ENCODE measurements at places on chromosomes 12 and 14.
A peak's percentile ranks its signal among the peaks of the same experiment; 100 is the strongest.

DNA sequence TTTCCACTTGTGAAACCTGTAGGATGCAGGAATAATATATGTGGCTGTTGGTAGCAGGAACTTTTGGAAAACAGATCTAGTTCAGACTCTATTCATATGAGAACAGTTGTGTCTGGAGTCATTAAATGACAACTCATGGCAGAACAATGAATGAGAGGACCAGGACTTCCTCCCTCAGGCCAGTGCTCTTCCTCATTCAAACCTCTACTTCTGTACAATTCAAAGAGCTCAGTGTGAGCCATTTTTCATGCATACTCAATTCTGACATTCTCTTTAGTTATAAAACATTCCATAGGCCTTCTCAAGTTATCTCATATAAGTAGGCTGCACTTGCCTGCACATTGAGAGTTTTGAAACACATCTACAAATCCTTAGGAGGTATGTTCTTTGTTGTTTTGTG, 1526.6 kb upstream of the FLRT2 start:
- DNase-seq: no peak

DNA sequence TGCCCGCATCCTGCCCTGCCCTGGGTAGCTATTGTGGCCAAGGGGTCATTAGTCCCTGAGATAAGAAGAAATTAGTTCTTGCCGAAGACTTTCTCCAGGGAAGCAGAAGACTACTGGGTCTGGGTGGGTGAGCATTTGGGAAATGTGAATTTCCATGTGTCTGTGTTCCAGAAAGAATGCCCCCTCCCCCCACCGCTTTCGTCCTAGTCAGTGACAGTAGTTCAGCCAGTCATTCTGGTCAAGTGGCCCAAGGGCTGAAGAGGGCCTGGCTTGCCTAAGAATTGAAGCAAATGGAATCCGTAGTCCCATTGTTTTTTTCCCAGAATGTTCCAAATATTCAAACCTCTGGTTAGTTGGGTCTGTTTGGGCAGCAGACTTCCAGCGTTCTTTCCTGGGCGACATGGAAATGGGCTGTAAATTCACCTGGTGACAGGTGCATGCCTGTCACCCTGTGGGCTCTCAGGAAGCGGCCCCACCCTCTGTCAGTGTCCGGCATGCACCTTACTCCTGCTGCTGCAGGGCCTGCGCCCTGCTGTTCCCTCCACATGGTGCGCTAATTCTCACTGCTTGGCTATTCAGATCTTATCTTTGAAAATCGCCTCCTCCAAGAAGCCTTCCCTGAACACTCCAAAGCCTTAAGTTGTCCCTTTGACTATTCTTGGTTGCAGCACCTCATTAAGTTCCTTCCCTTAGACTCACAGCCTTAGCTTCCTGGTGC, 1.4 kb upstream of the RFLNA start:
- DNase-seq: no peak

- peak; percentile 48 for DNase-seq
Observed at GRCh38 chr14:24817212-24818057, 183.4 kb upstream of the GZMB start.

DNA sequence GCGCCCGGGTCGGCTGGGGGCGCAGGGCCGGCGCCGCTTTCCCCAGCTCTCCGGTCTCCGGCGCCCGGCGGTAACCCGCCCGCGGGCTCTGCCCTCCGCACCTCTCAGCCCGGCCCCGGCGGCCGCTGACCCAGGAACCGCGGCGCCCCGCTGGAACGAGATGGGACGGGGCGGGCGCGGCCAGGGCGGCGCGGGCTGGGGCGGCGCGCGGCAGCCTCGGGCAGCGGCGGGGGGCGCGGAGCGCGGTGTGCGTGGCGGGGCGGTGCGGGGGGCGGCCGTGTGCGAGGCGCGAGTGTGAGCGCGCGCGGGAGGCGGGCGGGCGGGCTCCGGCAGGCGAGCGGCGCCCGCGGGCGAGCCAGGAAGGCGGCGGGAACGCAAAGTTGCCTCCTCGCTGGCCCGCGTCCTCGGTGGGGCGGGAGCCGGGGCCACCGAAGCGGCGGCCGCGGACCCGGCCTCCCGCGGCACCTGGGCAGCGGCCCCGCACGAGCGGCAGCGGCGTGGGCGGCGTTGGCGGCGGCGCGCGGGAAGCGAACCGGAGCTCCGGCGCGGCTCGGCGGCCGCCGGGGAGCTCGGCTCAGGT, 671 bp upstream of the DIO3 start:
- no peak for DNase-seq

DNA sequence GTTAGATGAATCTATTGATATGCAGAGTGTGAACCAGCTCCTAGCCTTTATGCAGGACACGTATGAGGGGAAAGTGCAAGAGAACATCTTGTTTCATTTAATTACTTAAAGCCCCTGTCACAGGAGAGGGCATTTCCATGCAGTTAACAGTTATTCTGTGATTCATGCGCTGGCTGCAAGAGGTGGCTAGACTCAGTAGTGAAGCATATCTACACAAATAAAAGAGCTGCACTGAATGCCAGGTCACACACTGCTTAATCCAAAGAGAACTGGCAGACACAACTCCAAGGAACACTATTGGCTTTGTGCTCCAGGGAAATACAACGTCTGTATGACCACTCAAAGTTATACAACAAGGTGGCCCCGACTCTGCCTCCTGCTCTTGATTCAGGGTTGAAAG, 394.1 kb downstream of the C12orf75 start:
- DNase-seq: no peak

DNA sequence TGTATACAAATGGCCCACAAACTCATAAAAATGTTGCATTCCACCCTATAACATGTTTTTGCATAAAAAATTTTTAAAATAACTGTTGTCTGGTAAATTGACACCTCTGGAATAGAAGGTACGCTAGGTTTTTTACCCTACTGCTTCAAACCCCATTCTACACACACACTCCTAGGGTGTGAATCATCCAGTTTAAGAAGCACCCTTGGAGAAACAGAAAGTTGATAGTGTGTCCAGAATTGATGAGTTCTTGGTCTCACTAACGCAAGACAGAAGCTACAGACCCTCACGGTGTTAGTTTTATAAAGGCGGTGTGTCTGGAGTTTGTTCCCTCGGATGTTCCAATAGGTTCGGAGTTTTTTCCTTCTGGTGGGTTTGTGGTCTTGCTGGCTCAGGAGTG, 158.5 kb downstream of the KLRB1 start:
- DNase-seq: no peak

DNA sequence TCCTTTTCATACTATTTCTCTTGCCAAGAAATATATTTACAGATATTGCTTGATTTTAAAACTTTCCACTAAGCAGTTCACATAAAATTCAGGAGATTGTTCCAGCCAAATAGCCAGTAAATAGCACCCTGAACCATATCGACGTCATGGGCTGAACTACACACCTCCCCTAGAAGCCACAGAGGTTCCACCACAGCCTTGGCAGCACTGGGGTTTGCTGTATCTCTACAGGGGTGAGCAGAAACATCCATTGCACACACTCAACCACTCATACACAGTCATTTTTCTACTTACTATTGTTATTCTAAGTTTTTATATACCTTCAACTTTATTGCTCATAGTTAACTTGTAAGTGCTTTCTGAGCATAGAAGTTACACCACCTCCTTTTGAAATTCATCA, 8.1 kb upstream of the EIF2S3B start:
- DNase-seq: no peak

GRCh38 chr14:30541318-30541717, 17.6 kb upstream of the G2E3 start:
- DNase-seq: no peak

DNA sequence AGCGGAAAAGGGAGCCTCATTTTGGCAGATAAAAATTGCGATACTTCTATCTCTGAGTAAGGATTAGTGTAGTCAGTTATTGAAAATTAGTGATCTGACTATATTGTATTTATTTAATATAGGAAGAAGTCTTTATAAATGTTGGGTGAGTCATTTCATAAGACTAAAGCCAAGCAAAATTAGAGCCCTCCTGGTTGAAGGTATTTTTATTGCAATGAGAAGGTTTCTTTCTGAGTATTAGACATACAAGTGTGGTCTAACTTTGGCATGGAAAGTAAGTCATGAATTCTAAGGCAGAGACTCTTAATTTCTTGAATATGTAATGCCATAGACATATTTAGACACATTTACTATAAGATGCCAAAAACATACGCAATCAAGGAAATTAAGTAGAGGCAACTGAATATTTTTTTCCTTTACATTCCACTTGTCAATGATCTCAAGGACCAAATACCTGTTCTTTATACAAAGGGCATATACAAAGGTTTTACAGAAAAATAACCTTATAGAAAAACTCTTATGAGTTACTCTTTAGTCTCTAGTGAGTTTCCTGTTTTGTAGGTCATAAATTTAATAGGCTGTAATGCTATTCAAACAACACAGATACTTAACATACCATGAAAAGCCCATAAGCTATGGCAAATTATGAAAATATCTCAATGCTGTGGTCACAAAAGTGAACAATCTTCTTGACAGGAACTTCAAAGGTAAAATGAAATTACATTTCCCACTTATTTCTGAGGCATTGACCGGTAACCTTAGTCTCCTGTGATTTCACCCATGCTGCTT, 156.6 kb upstream of the BTG1 start:
- no peak for DNase-seq

- peak; percentile 78 for DNase-seq
Observed at GRCh38 chr14:77301103-77301502, 19.6 kb downstream of the POMT2 start.

DNA sequence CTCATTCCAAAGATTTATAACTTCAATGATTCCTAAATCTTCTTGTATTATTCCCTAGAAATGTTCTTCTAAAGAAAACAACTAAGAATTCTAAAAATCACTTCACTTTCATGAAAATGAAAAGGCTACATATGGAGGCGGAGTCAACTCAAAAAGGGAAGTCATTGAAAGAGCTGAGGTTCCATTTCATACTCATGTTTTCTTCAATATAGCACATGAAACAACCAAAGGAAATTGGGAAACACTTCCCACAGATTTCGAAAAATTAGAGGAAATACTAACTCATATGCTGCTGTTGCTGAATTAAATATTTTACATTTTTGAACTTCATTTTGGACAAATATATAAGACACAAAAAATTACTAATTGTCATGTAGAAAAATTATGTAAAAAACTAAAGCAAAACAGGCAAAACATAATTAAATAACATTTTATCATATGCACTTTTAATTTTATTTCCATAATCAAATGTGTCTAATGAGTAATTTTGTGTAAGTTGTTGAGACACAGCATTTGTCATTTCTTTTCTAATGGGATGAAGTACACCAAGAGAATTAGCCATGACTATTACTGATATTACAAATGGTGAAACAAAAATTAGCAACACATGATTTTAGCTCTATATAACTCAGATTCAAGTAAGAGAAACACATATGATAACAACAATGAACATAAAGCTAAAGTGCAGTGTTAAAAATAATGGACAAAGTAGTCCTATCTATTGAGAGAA, at the start of gene CD163:
CD163 (minus strand) TSS at position 92 of the 730 bp plus-strand sequence; CDS start at position 5, 87 bp downstream.
- DNase-seq: no peak

DNA sequence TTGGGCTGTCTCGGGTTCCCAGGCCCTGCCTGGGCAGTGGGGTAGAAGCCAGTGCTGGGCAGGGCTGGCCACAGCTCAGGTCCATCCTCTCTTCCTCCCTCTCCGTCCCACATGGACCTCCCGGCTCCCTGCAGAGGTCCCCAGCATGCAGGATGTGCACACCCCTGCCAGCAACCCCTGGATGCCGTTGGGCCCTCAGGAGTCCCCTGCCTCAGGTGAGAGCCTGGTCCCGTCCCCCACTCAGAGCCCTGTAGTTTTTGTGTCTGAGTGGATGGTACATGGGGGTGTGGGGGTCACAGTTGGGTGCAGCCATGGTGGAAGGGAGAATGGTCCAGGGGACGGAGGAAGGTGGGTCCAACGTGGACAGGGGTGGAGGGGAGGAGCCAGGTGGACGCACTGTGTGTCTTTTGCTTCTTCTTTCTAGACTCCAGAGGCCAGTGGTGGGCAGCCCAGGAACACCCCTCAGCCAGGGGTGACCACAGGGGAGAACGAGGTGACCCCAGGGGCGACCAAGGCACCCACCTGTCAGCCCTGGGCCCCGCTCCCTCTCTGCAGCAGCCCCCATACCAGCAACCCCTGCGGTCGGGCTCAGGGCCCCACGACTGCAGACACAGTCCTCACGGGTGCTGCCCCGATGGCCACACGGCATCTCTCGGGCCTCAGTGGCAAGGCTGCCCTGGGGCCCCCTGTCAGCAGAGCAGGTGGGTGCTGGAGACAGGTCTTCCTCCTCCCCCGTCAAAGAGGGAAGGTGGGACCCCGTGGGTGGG, 21.7 kb downstream of the PAPLN start:
- DNase-seq: no peak

GRCh38 chr14:77498120-77498979, at the start of gene ISM2:
Gene ISM2 (minus strand): TSS chr14:77498816. CDS start chr14:77498793, 23 bp downstream.
- DNase-seq: peak; percentile 83

DNA sequence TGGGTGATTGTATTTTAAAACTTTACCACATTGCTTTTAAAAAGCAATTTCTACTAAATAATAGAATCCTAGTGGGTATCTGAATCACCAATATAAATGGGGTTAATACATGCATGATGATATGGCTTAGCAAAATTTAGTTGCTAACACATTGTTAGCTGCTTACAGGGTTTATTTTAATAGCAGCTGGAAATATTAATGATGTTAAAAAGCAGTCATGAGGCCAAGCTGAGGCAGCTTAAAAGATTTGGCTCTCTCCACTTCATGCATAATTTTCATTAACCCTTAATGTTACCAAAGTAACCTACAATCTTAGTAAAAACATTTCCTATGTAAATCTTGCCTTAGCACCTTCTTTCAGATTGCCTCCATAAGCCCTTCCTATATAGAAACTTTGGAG, 49.2 kb upstream of the CNOT2 start:
- no peak for DNase-seq

DNA sequence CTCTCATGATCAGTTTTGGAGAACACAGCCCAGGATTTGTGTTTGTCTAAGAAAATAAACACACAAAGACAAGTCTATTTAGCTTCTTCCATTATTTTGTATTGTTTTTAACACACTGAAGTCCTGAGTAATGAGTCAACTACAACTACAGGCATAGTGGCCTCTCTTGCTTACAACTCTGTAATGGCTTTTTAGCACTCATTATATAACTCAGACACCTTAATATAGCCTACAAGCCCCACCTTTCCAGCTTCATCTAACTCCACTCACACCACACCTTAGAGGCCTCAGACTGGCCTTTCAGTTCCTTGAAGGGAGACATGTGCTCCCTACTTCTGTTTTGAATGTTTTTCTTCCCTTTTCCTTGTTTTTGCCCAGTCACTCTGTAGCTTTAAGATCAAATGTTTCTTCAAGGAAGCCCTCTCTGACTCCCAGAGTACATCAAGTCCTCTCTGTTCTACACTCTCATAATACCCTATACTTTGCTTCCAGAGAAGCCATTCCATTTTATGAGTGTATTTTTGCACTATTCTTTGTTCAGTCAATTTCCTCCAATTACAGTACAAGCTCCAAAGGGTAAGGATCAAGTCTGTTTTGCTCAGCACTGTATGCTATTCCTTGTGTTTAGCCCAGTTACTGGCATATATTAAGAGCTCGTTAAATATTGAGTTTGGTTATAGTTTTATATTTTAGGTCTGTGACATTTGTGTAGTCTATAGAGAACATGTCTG, 233.6 kb upstream of the ARHGAP5 start:
- peak; percentile 11 for DNase-seq
